ENCODE measurements at places on chromosomes 1 and 21.

DNA sequence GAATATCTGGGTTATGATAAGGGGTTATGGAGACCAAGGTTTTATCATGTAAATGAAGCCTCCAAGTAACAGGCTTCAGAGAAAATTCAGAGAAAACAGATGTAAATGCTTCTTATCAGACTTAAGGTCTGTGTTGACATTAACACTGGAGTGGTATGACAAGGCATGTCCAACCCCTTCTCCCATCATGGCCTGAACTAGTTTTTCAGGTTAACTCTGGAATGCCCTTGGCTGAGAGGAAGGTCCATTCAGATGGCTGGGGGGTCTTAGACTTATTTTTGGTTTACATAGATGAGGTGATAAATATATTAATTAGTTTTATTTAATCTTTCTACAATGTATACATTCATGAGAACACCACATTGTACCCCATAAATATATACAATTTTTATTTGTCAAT, 399.6 kb downstream of the TBX15 start:
- DNase-seq = no peak

GRCh38 chr1:37945743-37946702, 830 bp downstream of the INPP5B start:
- DNase-seq = peak; percentile 90

DNA sequence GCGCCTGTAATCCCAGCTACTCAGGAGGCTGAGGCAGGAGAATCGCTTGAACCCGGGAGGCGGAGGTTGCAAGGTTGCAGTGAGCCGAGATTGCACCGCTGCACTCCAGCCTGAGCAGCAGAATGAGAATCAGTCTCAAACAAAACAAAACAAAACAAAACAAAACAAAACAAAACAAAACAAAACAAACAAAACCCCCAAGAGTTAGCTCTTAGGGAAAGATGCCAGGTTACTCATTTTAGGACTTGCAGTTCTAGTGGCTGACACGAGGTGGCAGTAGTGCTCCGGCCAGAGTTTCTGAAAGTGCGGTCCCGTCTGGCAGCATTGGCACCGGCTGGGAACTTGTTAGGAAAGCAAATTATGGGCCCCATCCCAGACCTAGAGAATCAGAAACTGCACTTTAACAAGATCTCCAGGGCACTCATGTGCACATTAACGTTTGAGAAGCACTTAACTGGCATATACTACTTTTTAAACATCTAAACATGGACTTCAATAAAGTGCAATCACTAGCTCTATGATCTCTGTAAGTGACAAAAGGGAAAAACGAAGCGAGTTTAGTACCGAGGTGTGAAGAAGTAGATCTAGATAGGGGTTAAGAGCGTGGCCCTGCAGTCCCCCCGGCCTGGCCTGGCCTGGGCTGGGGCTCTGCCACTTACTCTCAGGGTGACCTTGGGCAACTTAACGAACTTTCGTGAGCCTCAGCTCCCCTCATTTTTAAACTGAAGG, 41.9 kb upstream of the TNFRSF1B start:
- peak; percentile 72 for DNase-seq

- DNase-seq = no peak
Observed at GRCh38 chr1:117759535-117759934, 153.7 kb downstream of the TENT5C start.

DNA sequence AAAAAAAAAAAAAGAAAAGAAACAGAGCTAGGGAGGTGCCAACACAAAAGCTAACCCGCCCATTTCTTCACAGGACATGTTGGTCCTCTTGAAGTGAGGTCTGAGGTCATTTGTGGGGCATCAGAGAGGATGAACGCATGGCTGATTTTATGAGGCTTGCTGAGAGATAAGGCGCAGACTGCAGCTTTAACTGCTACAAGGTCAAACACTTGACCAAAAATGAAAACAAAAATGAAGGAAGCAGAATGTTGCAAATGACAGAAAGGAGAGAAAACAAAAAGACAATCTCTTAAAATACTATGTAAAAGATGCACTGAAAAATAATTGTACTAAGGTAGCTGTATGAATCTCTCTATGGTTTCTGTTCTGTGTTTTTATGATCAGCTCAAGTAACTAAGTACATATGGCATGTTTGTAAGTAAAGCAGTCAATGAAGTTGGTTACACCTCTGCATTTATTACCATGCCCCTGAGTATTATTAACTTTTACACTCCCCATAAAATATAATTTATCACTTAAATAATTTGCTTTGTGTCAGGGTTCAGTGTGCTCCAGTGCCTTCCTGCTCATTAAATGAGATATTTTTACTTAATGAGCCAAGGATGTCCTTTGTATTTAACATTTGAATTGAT, 249.1 kb upstream of the NR5A2 start:
- no peak for DNase-seq

DNA sequence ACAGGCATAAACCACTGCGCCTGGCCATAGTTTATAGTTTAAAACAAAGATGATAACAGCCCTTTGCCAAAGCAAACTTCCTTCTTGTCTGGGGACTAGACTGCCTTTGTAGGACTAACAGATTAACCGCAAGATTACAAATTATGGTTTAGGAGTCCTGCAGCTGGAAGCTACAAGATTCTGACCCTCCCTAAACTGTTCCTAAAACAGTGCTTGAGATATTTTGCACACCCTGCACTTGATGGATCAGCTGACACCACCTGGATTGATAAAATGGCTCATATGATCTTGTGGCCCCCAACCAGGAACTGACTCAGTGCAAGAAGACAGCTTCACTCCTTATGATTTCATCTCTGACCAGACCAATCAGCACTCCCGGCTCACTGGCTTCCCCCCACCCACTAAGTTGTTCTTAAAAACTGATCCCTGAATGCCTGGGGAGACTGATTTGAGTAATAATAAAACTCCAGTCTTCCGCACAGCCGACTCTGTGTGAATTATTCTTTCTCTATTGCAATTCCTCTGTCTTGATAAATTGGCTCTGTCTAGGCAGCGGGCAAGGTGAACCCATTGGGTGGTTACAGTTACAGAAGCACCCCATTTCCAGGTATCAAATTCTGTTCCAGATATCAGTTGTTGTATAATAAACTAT, 13.8 kb upstream of the RNF11 start:
- no peak for DNase-seq

- peak; percentile 100 for DNase-seq
Observed at GRCh38 chr1:226034482-226034881, 28.0 kb upstream of the H3-3A start.

GRCh38 chr1:10646347-10646861, 150.0 kb downstream of the CASZ1 start:
- peak; percentile 65 for DNase-seq
